ENCODE measurements at places on chromosomes 2 and 18. TPM values are rescaled to one million over a fixed set of nuclear protein-coding genes. Genes with fewer than 3 reads are reported as not detected.

DNA sequence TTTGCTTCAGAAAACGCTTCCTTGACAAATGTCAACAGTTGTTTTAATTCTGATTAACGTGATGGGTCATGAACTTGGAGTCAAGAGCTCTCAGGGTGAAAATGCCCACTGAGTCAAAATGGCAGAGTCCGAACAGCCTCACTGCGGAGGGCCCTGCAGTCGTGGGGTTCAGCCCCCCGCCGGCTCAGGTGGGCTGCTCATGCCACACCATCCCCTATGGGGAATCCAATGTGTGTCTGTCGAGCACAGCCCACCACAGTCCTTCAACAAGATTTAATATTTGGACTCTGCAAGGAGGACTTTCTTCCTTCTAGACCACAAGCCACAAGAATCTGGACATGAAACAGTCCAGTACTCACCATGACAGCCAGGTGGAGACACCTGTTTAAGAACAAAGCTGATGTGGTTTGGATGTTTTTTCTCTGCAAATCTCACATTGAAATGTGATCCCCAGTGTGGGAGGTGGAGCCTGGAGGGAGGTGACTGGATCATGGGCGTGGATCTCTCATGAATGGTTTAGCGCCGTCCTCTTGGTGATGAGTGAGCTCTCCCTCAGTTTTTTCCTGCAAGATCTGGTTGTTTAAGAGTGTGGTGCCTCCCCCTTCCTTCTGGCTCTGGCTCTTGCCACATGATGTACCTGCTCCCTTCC is 201.0 kb downstream of the NDUFA10 start:
- DNase-seq: peak; percentile 27

- no peak for DNase-seq
Measured at GRCh38 chr2:172335736-172336135, 91.7 kb upstream of the ITGA6 start.

GRCh38 chr2:27701676-27702075 is 38.0 kb downstream of the SLC4A1AP start:
- DNase-seq: no peak

Gene GALNT1
- total RNA-seq: 64.9 TPM

Gene AQP12A
- not detected for total RNA-seq

Gene LYPD6B
- total RNA-seq: not detected
